Activated T-cell treated with anti-CD3 and anti-CD28 coated beads, Interleukin-2, amount 50 U/mL, for 48 hours (primary cell): ENCODE measurements at places on chromosomes 16 and 17.

GRCh38 chr16:74501484-74502478, 80.5 kb upstream of the CLEC18B start:
- DNase-seq: no peak

DNA sequence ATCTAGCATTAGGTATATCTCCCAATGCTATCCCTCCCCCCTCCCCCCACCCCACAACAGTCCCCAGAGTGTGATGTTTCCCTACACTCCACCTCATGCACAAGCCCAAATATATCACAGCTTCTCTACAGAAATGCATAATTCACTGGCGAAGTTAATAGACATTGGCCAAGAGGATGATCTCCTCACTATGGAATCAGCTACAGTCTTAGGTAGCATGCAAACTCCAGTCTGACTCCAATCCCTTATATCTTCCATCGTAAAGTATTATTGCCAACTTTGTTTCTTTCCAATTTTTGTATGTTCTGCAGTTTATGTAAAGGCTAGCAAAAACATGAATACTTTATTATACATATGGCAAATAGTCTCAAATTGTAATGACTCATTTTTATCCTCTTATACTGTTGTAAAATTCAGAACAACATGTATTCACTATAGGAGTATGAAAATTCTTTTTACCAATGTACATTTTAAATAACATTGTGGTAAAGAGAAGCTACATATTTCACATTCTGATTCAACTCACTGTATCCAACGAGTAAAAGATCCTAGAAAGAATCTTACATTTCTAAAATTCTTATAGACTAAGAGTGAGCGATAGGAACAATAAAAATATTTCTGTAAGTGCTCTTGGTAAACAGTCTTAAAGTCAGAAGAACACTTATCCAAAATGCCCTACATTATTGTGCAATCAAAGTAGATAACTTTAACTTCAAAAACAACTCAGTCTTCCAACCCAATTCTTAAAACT, 871 bp downstream of the ABCA8 start:
- no peak for DNase-seq

GRCh38 chr16:11273721-11274324, 394 bp upstream of the PRM3 start:
- DNase-seq: no peak

DNA sequence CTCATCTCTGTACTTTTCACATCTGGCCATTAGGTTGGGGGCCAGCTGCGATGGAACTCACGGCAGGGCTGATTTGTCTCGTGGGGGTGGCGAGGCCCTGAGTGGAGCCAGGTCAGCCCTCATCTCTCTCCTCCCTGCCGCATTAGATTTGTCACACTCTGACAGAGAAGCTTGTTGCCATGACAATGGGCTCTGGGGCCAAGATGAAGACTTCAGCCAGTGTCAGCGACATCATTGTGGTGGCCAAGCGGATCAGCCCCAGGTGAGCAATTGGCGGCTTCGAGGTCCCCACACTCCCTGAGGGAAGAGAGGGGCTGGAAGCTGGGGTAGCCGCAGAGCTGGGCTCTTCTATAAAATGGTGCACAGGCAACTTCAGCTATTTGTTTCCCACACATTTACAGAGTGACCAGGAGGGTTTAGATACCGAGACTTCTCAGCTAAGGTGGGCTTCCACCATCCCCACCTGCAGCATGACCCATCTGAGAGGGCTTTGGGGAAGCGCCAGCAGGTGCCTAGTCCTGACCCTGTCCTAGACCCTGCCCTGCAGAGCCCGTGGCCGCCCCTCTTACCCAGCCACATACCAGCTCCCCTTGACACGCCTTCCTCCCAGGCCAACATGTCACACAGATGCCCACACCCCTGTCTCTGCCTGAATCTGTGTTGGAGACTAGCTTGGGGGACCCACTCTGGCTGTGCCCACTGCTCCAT, 8.4 kb downstream of the TMEM98 start:
- DNase-seq: no peak

DNA sequence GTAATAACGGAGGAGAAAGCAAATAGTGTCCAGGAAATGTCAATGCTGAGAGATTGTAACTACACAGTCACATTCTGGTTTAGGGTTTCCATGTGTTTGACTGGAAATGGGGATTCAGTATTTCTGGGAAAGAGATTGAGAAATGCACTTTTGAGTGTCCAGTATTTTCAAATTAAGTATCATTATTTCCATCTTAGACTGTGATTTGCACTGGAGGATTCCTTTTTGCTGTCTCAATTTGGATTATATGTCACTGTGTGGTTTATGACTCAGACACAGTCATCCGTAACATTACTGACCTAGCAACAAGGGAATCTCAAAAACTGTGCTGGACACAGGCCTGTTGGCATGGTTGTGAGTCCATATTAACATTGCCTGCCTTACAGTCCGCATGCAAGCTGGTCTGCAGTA, 681.4 kb downstream of the CDH11 start:
- DNase-seq: no peak
